ENCODE measurements at places on chromosomes 7 and 10. TPM values are rescaled to one million over a fixed set of nuclear protein-coding genes. Genes with fewer than 3 reads are reported as not detected.

GRCh38 chr7:28207486-28208158 is 27.0 kb upstream of the JAZF1 start:
- no peak for DNase-seq

DNA sequence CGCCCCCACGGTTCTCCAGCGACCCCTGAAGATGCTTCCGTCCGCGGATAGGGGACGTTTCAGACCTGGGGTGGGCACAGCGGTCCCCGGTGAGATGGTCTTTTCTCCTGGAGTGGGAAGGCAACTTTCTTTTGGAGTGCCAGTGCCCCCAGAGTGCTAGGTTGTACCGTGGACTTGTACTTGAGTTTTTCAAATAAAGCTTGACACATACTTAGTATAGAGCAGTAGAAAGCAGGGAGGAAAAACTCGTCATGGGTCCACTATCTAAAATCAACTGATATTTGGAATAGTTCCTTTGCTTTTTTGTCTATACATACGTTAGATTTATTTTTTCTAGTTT is 28.4 kb downstream of the RBM20 start:
- DNase-seq: no peak

The WDFY4 gene
- 2.6 TPM for total RNA-seq

The LIPJ gene
- 0.47 TPM for total RNA-seq

DNA sequence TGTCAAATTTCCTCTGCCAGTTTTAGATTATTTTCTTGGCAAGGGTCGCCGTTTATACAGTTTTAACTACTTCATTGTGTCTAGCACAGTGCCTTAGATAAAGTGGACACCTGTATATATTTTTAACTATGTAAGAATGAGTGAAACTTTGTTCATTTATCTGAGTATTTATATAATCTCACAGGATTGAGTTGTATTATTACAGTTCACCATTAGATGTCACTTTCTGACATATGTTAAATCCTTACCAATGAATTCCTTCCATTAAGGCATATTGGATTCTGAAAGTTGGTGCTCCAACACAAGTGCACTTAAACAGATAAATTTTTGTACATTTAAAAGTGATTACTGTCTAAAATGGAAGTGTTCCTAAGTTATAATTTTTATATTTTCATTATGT is 43.0 kb downstream of the ZMYND11 start:
- DNase-seq: no peak

- DNase-seq: no peak
These were observed 78.7 kb downstream of the ADARB2 start for GRCh38 chr10:1658658-1659057.

The FKBP6 gene
- total RNA-seq: not detected

The SPDYE6 gene
- not detected for total RNA-seq

DNA sequence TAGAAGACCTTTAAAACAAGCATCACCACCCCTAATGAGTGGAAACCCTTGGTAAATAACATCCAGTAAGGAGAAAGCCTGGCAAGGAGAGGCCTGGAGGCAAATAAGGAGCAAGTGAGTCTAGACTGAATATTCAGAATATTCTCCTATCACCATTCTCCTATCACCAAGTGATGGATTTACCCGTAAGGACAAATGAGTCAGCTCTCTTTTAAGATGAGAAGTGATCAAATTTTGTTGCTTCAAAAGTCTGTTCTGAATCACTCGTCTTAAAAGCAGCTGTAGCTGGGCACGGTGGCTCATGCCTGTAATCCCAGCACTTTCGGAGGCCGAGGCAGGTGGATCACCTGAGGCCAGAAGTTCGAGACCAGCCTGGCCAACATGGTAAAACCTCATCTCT is 28.4 kb downstream of the KIAA1549 start:
- DNase-seq: no peak

DNA sequence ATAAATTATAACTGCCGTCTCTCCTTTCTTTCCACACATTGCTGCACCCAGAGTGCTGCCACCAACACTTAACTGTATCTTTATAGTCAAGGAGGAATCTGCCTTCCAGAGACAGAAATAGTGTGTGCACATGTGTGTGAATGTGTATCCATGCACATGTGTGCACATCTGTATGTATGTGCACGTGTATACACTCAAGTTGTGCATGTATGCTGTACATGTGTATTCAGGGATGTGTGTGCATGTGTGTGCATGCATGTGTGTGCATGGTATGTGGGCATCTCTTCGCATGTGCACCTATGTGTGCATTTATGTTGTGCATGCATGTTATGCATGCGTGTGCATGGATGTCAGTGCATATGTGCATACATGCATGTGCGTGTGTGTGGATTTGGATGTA is 253.3 kb downstream of the KLF6 start:
- no peak for DNase-seq

DNA sequence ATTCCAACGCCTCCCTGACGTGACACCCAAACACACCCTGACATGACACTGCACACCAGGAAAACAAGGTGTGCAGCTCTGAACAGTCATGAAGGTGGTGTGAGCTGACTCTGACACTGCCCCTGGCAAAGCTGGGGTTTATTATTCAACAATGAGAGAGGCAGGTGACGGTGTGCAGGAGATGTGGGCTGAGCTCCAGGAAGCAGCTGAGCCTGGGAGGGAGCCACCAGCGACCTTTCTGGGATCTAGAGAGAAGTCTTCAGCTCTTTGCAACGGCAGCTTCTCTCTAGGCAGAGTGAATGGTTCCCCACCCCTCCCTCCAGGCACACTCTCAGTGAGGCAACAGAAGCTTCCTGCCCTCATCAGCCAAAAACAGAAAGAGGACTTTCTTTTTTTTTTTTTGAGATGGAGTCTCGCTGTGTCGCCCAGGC is 65.6 kb downstream of the SH3PXD2A start:
- DNase-seq: no peak

DNA sequence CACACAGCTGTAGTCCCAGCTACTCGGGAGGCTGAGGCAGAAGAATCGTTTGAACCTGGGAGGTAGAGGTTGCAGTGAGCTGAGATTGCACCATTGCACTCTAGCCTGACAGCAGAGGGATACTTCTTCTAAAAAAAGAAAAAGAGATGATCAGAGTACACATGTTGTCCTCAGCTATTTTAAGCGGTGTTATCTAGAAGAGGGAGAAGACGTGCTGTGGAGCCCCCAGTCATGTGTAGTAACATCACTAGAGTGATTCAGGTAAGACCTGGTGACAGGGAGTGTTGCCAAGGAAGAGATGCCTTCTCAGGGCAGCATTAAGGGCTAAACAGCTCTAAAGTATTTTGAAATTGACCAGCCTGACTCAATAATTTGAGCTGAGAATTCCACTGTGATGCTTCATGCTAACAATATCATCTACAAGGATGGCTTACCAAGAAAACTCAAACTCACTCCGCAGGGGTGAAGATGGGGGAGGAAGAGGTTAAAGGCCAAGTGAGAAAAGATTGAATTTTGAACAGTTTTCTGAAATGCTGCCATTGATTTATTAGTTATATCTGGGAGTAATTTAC is 97.4 kb downstream of the KLF6 start:
- DNase-seq: no peak

DNA sequence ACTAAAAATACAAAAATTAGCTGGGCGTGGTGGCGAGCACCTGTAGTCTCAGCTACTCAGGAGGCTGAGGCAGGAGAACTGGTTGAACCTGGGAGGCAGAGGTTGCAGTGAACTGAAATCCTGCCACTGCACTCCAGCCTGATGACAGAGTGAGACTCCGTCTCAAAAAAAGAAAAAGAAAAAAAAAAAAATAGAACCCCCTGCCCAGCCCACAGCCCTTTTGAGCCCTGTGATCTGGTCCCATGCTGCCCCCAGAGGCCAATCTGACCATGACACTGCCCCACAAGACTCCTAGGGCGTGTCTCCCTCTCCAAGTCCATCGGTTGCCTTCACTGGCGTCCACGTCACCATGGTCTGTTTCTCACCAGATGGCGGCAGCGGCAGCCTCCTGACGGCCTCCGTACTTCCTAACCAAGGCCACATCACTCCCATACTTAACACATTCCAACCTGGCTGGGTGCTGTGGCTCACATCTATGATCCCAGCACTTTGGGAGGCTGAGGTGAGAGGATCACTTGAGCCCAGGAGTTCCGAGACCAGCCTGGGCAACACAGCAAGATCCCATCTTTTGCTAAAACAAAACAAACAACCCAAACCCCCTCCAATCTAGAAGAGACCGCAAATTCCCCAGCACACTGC is 18.0 kb downstream of the STX1A start:
- no peak for DNase-seq

- DNase-seq: peak; percentile 40
These were observed 1.8 kb downstream of the FRAT2 start for GRCh38 chr10:97332591-97333350.

GRCh38 chr7:43083106-43083505 is 29.3 kb upstream of the HECW1 start:
- DNase-seq: no peak

- DNase-seq: no peak
These were observed 296.0 kb upstream of the SP4 start for GRCh38 chr7:21131897-21132296.

DNA sequence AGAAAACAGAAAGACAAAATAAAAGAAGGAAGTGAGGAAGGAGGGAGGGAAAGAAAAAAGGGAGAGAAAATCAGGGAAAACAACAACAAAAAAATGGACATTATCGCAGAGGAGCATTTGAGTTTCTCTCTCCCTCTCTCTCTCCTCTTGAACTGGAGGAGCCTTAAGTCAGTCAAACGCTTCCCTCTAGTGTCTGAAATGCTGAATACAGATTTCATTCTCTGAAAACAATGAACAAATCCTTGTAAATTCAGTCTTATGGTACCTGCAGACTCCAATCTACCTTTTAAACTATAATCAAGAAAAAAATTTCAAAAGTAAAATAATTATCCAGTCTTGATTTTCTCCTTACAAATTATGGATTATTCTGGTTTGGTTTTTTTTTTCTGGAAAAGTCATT is 89.2 kb upstream of the PFKP start:
- no peak for DNase-seq

All from mesothelial cell of epicardium (in vitro differentiated cells).